SJSA1 (cell line): ENCODE measurements at places on chromosomes 11 and 22. TPM values are rescaled to one million over a fixed set of nuclear protein-coding genes. Genes with fewer than 3 reads are reported as not detected.

The STIP1 gene
- 402 and 488 TPM in 2 replicates for total RNA-seq

The MYEOV gene
- 3.4 and 5.3 TPM in 2 replicates for total RNA-seq

- H3K4me3 ChIP-seq: no peak overlapping the region
- H3K4me1 ChIP-seq: no peaks in the 10 kb centered on the region
- H3K27ac ChIP-seq: no peak overlapping the region
- no peaks in the 10 kb centered on the region for H3K36me3 ChIP-seq
- DNase-seq: no peak
Measured at GRCh38 chr22:44638971-44639760, 62.8 kb upstream of the PRR5 start.

- H3K27me3 ChIP-seq: no peaks in the 10 kb centered on the region
- no peak for DNase-seq
- H3K4me1 ChIP-seq: no peaks in the 10 kb centered on the region
- H3K27ac ChIP-seq: no peak overlapping the region
- no peak overlapping the region for H3K4me3 ChIP-seq
Measured at GRCh38 chr11:84993386-84993785, 633.8 kb downstream of the DLG2 start.

DNA sequence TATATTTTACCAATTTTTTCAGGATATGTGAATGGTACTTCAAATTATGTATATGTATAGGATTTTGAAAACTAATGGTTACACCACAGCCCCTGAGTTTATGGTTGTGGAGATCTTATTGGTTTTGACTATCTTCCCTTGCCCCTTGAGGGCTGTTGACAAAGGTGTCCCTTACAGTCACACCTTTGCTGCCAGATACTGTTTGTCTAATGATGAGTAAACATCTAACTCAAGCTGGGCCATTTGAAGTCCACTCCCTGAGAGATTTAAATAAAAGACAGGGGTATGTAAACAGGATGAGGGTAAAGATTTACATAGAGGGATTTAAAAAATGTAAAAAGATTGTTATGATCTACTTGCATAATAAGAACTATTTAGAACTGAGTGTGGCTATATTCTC, 38.9 kb upstream of the LUZP2 start:
- H3K4me1 ChIP-seq: no peaks in the 10 kb centered on the region
- no peak overlapping the region for H3K27ac ChIP-seq
- no peaks in the 10 kb centered on the region for H3K27me3 ChIP-seq
- H3K4me3 ChIP-seq: no peak overlapping the region
- H3K36me3 ChIP-seq: no peaks in the 10 kb centered on the region

The UCP3 gene
- total RNA-seq: 0.08 TPM in 1 of 2 replicates, not detected in the other

GRCh38 chr11:104106136-104106754, 57.7 kb downstream of the PDGFD start:
- no peak overlapping the region for H3K4me3 ChIP-seq
- H3K27ac ChIP-seq: peak overlapping the region; percentile 64
- H3K4me1 ChIP-seq: peaks cover 17% of the 10 kb centered on the region
- H3K27me3 ChIP-seq: no peaks in the 10 kb centered on the region

DNA sequence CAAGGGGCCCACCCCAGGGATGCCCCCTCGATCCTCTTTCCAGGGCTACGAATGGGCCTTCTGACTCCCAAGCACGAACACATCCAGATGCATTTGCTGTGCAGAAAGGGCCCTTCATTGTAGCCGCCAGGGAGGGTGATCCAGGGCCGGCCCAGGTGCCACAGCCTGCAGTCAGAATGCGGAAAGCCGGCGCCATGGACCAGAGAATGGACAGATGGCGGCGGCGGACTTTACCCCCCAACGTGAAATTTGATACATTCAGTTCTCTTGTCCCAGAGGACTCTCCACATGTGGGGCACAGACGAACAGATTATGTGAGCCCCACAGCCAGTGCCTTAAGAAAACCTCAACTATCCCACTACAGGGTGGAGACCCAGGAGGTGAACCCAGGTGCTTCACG, 87.2 kb downstream of the KIAA1671 start:
- H3K27ac ChIP-seq: no peak overlapping the region
- no peak for DNase-seq
- no peaks in the 10 kb centered on the region for H3K27me3 ChIP-seq
- no peaks in the 10 kb centered on the region for H3K36me3 ChIP-seq
- H3K4me1 ChIP-seq: no peaks in the 10 kb centered on the region

- no peaks in the 10 kb centered on the region for H3K27me3 ChIP-seq
- H3K4me1 ChIP-seq: peaks cover 6% of the 10 kb centered on the region
- no peak for DNase-seq
Measured at GRCh38 chr11:78795621-78796261, 221.1 kb upstream of the NARS2 start.

DNA sequence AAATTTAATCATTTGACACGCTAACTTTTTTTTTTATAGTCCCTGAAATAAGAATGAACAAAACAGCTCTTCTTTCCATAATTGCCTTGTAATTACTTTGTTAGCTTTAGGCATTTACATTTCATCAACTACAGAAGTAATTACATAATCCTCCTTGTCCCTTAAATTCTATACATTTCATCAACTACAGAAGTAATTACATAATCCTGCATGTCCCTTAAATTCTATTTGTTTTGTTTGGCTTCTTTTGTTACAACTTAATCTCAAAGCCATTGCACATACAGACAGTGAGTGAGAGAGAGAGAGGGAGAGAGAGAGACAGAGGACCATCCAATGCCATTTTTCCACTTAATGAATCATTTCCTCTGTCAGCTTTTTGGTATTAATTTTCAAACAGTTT, 873.2 kb downstream of the METTL15 start:
- no peak overlapping the region for H3K4me3 ChIP-seq
- no peak overlapping the region for H3K27ac ChIP-seq
- no peak for DNase-seq

The ATG16L2 gene
- 3.2 and 7.8 TPM in 2 replicates for total RNA-seq

DNA sequence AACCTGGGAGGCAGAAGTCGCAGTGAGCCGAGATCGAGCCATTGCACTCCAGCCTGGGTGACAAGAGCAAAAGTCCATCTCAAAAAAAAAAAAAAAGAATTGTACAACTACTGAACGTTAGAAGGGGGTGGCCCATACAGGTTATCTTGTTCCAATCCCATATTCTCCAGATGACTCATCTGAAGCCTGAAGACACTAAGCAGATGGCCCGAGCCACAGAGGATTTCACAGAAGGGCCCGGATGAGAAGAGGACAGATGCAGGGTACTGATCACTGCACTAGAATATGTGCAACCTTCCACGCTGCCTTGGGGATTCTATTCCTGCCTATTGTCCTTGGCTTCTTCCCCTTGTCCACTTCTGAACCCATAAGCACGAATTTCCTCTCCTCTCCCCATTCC, 70.9 kb upstream of the UBASH3B start:
- H3K4me1 ChIP-seq: no peaks in the 10 kb centered on the region
- H3K27me3 ChIP-seq: no peaks in the 10 kb centered on the region
- no peak overlapping the region for H3K27ac ChIP-seq
- H3K4me3 ChIP-seq: no peak overlapping the region

- H3K4me3 ChIP-seq: no peak overlapping the region
- peaks cover 52% of the 10 kb centered on the region for H3K27me3 ChIP-seq
- no peak overlapping the region for H3K27ac ChIP-seq
- no peak for DNase-seq
- peaks cover 13% of the 10 kb centered on the region for H3K4me1 ChIP-seq
- peaks cover 3% of the 10 kb centered on the region; the same call in 1 of the 2 replicates for H3K36me3 ChIP-seq
Measured at GRCh38 chr11:3645552-3645951, 624 bp downstream of the ART1 start.

- H3K36me3 ChIP-seq: no peaks in the 10 kb centered on the region
- no peak overlapping the region for H3K4me3 ChIP-seq
- H3K4me1 ChIP-seq: no peaks in the 10 kb centered on the region
- peaks cover 73% of the 10 kb centered on the region for H3K27me3 ChIP-seq
- no peak for DNase-seq
Measured at GRCh38 chr11:64609436-64610047, 18.5 kb downstream of the SLC22A12 start.

- no peak overlapping the region for H3K27ac ChIP-seq
- no peaks in the 10 kb centered on the region for H3K4me1 ChIP-seq
- DNase-seq: no peak
- no peaks in the 10 kb centered on the region for H3K36me3 ChIP-seq
Measured at GRCh38 chr11:6667733-6668374, 12.2 kb upstream of the DCHS1 start.

DNA sequence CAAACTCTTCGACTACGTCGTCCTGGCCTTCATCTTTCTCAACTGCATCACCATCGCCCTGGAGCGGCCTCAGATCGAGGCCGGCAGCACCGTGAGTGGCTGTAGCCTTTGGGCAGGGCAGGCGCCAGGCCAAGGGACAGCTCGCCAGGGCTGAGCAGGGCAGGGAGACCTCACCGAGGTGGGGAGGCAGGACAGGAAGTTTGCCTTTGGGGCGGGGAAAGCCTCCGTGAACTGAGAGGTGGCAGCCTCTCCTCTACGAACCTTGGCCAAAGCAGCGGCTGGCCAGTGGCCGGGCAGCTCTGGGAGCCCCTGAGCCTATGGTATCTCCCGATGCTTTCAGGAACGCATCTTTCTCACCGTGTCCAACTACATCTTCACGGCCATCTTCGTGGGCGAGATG, 93.2 kb downstream of the CACNA1I start:
- H3K4me3 ChIP-seq: no peak overlapping the region
- no peak for DNase-seq
- H3K27ac ChIP-seq: no peak overlapping the region
- peaks cover 43% of the 10 kb centered on the region for H3K27me3 ChIP-seq
- H3K36me3 ChIP-seq: no peaks in the 10 kb centered on the region

DNA sequence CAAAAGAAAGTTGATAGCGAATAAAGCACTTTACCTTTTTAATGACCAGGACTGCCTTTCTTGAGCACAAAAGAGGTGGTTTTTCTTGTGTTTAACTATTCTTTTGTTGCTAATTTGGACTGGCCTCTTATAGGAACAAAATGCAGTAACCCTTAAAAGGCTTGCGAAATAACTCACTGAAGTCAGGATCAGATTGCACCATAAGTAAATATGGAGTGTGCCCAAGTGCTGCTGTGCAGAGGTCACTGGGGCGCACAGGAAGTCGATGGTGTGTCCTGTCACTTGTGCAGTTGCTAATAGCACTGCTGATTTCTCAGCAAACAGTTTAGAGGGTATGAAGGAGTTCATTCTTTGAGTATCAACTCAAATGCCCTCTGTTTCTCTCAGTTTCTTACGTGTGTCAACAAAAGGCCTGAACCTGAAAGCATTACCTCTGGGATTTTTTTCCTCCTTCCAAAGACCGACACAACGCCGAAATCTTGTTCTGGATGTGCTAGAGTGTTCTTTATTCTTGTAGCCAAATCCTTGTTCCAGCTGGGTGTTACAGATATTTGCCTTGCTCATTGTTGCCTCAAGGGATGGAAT, 71.3 kb downstream of the ATXN10 start:
- H3K27me3 ChIP-seq: no peaks in the 10 kb centered on the region
- H3K36me3 ChIP-seq: peaks cover 88% of the 10 kb centered on the region
- H3K27ac ChIP-seq: no peak overlapping the region
- DNase-seq: no peak

DNA sequence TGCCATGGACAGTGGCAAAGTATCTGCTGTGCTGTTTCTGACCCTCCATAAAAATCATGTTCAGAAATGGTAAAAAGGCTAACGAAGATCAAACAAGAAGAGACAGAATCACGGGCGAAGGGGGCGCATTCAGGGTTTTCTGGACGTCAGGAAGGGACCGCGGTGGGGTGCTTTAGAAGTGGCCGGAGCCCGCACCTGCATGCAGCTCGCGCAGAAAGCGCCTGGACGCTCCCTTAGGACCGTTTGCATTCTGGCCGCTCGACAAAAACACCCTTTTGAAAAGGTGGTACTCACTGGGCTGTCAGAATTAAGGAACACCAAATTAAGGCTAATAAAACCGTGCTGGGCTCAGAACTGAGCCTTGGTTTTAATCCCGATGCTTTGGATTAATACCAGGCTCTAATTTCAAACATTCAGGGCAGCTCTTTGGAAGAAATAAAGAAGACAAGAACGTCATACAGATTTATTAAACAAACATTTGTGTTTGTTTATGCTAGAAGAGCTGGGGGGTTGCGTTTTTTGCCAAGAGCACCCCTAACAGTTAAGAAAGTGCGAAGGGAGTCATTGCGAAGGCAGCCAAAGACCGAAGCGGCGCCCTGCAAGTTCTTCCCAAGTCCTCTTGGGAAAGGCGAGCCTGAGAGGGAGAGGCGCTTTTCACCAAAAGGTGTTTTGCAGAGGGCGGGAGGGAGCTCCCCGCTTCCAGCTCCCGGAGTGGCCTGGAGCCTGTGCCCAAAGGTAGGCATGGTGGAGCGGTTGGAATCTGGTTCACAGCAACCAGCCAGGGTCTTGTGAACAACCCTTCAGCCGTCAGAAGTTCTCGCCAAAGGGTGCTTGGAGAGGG, 47.7 kb upstream of the DBX1 start:
- no peak for DNase-seq
- H3K27ac ChIP-seq: no peak overlapping the region
- H3K36me3 ChIP-seq: no peaks in the 10 kb centered on the region
- no peak overlapping the region for H3K4me3 ChIP-seq
- no peaks in the 10 kb centered on the region for H3K4me1 ChIP-seq

GRCh38 chr11:69385832-69386427, 92.0 kb downstream of the MYEOV start:
- H3K27ac ChIP-seq: no peak overlapping the region
- no peaks in the 10 kb centered on the region for H3K27me3 ChIP-seq
- DNase-seq: peak; percentile 55
- peaks cover 66% of the 10 kb centered on the region for H3K4me1 ChIP-seq

The ELF5 gene
- total RNA-seq: not detected in 2 replicates
